Hypothalamus (tissue), 51 donors: ENCODE measurements at places on chromosomes 2 and 18.

GRCh38 chr2:70113359-70114070 lies 26.2 kb downstream of the PCBP1 start:
- DNase-seq = no peak

GRCh38 chr2:10028407-10028987 lies 14.9 kb upstream of the KLF11 start:
- DNase-seq = no peak

DNA sequence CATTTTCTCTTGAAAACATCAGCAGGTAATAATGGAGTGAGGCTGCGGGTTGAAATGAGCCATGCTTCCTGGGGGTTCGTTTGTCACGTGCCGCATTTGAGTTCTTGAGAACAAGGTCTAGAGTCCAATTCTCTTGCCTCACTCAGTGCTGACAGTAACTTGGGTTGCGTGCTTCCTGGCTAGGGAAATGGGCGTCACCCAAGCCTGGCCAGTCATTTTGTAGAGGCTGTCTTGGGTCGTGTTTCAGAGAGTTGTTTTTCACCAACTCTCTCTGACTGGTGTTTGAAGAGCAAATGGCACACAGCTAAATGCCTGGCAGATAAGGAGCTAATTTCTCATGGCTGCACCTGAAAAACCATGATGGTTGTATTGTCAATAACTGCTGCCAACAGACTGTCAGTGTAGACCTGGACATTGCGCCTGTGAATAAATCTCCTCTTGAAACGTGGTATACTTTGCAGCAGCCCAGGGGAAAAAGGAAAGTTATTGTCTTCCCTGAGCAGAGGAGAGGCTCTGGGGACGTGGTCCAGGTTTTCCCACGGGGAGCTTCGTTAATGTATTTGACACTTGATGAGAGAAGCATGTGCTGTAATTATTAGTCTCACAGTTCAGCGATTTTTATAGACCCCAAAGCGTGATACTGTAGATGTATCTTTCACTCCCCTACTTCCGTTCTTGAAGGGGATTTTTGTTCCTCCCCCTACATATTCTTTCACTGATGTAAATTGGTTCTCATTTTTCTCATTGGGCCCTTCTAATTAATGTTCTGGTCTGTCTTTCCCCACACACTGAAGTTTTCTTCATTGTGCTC lies 196.0 kb downstream of the FHOD3 start:
- no peak for DNase-seq

DNA sequence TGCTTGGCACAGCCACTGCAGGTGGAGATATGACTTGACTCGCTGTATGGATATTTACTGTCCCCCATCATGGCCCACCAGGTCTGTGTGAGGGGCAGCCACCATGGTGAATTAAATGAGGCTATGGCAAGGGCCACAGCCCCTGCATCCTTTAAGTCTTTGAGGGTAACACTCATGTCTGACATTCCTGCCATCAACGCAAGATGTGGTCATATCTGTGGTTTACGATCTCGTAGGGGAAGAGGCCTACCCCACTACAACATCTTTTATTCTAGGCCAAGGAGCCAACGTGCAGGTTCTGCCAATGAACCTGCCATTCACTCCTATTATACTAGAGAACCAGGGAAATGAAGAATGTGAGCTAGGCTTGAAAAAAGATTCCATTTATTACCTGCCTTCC lies 381.6 kb upstream of the ID2 start:
- DNase-seq = no peak

DNA sequence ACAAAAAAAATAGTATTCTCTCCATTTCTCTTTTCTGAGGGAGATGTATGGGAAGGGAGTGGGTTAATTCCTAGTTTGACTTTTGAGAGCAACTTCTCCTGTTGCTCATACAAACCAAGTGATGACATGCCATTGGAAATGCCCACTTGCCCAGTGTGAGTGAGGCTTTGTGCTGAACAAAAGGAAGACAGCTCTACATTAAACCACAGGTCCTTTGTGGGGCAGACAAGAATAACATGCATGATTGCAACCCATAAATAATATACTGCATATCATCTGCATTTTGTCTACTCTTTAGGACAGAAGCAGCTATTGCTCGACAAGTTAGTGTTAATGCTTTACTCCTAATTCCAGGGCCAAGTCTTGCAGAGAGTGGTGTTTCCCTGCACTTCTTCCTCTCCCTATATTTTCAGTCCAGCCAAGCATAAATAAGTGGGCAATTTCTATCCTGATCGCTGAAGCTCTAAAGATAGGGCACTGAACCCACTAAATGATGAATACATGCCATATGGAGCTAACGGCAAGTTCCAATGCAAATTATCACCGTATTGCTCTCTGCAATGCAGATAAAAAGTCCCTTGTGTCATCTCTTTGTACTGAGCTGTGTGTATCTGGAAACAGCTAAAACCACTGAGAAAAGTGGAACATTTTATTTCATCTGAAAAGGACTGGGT lies 19.4 kb upstream of the EHBP1 start:
- DNase-seq = no peak

- no peak for DNase-seq
Measured at GRCh38 chr2:28391564-28392296, 928 bp upstream of the FOSL2 start.

GRCh38 chr2:1235806-1236205 lies 177.5 kb upstream of the TPO start:
- no peak for DNase-seq

DNA sequence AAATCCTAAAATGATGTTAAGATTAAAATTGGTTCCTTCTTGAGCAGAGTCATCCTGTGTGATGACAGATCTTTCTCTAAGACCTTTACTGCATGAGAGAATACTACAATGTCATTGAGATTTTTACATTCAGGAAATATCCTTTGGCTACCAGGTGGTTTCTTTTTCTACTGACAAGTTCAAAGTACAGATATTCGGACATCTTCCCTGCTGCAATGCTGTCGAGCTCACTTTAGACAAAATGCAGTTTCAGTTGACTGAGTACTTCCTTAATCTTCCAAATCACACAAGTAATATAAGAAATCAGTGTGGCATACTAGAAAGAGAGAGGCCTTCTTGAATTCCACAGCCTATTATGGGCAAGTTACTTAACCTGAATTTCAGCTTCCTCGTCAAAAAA lies 207.9 kb upstream of the ACVR2A start:
- no peak for DNase-seq

- no peak for DNase-seq
Measured at GRCh38 chr2:77508511-77508910, 13.7 kb downstream of the LRRTM4 start.

DNA sequence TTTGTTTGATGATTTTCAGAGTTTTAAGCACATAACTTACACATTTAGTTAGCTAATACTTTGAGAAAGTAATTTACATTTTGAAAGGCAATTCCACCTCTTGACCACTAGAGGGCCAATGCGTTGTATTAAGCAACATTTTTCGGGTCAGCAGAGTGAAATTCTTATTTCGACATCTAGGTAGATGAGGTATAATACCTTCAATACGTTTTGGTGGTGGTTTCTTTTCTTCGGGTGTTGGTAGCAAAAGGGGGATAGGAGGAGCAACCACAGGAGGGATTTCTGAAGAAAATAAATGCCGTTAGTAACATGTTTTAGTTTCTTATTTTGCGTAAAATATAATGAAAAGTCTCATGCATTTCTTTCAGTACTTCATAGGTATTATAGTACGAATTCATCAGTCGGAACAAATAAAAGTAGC lies 106.3 kb downstream of the TTN start:
- no peak for DNase-seq

- DNase-seq = no peak
Measured at GRCh38 chr18:29883114-29883513, 1159.4 kb downstream of the DSC3 start.

GRCh38 chr2:162989507-162989906 lies 150.9 kb upstream of the KCNH7 start:
- no peak for DNase-seq

DNA sequence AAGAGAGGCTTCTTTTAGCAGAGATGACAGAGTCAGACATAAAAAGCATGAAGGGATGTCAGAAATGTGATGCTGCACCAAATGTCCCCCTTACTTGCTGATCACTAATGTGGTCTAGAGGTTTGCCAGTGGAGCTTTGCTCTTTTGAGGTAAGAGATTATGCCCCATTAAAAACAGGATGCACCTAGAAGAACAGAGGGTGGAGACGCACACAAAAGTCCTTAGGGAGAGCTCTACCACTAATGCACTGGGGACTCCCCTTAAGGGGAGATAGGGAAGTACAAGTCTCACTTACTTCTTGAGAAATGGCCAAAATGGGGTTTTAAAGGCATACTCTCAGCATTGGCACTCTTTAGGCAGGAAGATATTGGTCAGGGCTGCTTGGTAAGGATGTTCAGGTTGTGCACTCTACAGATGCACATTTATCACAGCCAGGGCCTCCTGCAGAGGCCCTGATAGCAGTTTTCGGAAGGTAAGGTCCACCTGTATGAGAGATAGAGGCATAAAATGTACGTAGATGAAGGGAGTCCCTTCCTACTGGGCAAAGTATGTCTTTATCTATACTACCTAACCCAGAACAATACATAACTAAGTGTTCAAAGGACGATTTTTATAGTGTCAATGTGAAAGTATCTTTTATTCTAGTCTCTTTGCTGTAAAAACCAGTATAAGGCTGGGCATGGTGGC lies 17.0 kb upstream of the SCYGR1 start:
- no peak for DNase-seq

DNA sequence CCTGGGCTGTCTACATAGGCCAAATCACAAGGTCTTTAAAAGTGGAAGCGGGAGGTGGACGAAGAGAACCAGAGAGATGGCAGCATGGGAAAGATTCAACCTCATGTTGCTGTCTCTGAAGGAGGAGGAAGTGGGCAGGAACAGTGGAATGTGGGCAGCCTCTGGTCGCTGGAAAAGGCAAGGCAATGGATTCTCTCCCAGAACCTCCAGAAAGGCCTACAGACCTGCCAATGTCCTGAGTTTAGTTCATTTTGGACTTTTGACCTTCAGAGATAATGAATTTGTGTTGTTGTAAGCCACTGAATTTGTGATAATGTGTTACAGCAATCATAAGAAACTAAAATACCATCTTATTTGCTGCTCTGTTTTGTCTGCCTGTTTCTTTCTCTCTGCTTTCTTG lies 122.5 kb downstream of the RNF152 start:
- no peak for DNase-seq

- DNase-seq = no peak
Measured at GRCh38 chr2:206764673-206765241, 371 bp downstream of the MDH1B start.

DNA sequence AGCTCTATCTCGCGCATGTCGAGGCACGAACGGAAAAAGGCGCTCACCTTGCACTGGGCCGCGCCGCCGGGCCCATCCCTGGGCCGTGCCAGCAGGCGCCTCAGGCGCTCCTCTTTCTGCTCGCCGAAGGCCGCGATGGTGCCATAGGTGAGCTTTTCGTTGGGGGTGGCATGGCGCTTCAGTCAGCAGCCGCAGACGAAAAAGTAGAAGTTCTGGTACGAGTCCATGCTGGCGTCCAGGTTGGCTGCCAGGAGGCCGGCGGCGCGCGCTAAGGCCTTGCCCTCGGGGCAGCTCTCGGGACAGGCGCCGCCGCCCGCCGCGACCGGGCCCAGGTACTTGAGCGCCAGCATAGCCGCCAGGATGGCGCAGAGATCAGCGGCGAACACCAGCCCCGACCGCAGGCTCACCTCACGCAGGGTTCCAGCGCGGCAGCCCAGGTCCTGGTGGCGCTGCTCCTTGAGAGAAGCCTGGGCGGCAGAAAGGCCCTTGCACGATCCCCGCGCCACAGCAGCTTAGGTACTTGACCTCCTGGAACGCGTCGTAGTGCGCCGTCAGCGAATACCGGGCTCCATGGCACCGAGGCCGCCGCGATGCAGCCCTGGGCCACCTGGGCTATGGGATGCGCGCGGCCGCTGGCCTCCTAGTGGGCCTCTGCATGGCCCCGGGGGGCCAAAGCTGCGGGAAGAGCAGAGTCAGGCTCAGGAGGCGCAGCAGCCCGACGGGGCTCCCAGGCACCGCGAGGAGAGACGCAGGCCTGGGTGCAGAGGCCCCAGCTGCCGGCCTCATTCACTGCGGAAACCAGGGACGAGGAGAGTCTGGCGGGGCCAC lies 12.8 kb downstream of the ALPG start:
- DNase-seq = no peak

GRCh38 chr2:71060871-71061270 lies 7.6 kb upstream of the NAGK start:
- DNase-seq = no peak

GRCh38 chr2:241703032-241703604 lies 1.3 kb downstream of the ING5 start:
- no peak for DNase-seq

- DNase-seq = no peak
Measured at GRCh38 chr2:207787017-207787416, 17.3 kb upstream of the FZD5 start.

GRCh38 chr2:28437918-28438317 lies 45.3 kb downstream of the FOSL2 start:
- DNase-seq = no peak

- peak; percentile 58 for DNase-seq
Measured at GRCh38 chr18:77000527-77000926, 132.1 kb downstream of the MBP start.

GRCh38 chr2:231099918-231100317 lies 24.9 kb downstream of the HTR2B start:
- no peak for DNase-seq

DNA sequence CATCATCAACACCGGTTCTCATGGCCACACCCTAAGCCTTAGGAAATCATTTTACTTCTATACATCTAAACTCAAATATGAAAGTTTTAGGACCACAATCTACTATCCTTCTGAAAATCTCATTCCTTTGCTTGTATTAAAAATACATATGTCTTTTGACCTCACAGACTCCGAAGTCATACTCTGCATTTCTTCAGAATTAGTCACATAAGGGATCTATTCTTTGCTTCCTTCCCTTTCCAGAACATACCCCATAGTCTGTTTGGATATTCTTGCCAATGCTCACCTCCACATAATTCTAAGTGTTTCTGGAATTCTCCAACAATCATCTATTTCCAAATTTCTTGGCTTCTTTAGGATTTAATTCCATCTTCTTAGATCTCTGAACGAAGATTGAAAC lies 14.2 kb upstream of the DSG1 start:
- DNase-seq = no peak

GRCh38 chr2:96955762-96956161 lies 30.6 kb downstream of the FAM178B start:
- DNase-seq = no peak

- no peak for DNase-seq
Measured at GRCh38 chr18:59189008-59189407, 30.9 kb upstream of the GRP start.

- DNase-seq = no peak
Measured at GRCh38 chr2:214261683-214262082, 149.2 kb upstream of the VWC2L start.

GRCh38 chr2:109346601-109347228 lies 217.7 kb downstream of the SH3RF3 start:
- no peak for DNase-seq

- DNase-seq = no peak
Measured at GRCh38 chr18:55513161-55513560, 74.8 kb downstream of the TCF4 start.

DNA sequence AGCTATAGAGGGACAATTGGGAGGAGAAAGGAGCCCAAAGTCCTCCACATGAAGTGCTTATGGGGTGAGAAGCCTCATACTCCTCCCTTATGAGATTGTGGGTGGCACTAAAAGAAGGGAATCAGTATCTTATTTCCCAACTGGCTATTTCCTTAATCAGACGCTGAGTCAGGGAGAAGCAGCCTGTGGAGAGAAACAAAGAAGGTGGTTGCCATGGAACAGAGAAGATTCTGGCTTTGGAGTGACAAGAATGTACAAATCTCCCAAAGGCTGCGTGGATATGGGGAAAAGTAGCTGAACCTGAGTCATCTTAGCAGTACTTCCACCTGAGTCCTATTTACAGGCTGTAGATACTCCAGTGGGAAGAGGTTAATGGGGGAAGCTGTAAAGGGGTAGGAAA lies 115.8 kb upstream of the CWC22 start:
- no peak for DNase-seq
